Urothelium cell line (cell line): ENCODE measurements at places on chromosomes 1 and 21.

DNA sequence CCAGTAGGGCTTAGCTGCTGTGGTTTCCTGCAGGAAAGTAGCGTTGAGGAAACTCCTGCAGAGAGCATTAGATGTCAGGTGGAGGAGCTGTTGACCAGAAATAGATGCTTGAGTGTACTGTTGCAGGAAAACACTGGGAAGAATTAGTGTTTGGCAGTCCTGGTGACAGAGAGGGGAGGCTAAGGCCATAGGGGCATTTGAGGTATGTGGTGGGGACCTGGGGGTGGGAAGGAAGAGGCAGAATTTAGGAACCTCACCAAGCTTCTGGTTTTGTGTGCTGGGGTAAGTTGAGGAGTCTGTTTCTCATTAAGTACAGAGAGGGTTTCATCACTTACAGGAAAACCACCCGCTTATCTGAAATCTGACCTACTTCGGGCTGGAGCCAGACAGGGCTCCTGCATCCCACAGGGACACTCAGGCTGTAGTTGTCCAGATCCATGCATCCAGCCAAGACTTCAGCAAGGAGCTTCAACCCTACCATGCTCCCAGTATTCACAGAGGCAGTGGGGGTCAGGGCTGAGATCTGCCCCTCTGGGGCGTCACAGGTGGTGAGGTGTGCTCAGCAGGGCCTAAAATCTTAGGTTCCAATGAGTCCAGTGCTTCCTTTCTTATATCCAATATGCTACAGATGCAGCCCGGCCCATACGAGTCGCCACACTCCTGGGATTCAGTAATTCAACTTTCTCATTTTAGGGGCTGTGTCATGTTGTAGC lies 15.1 kb downstream of the SH2D2A start:
- no peak for DNase-seq

DNA sequence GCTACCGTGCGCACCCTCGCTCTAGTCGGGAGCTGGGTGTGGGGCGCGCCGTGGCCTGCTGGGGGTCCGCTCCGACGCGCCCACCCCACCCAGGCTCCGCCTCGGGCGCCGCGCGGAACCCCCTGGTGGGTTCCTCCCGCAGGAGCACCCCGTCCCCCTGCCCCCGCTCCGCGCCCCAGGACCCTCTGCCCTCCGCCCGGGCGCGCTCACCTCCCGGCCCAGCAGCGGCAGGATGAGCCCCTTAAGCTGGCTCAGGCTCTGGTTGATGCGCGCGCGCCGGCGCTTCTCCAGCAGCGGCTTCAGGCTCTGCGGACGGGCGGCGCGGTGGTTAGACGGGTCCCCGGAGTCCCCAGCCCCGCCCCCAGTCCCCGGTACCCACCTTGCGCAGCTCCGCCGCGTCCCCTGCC lies 319 bp downstream of the HES2 start:
- DNase-seq, result no peak

- DNase-seq, result peak; percentile 9
Measured at GRCh38 chr1:183461350-183461749, 10.9 kb upstream of the SMG7 start.

GRCh38 chr1:244050014-244050834 lies 859 bp upstream of the ZBTB18 start:
- DNase-seq, result no peak

DNA sequence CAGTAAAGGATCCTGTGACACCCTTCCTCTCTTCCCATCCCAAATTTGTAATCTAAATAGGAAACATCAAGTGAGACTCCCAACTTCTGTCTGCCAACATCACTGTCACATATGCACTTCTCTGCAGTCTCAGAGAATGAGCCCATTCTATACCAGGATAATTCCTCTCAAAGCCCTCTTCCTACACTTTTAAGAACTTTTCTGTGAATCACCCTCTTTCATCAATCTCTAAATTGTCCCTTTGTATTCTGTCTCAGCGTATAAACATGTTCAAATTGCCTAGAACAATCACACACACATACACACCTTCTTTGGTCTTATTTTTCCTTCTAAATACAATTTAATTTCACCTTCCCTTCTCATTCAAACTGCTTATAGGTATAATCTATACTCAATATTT lies 111.8 kb downstream of the PTBP2 start:
- no peak for DNase-seq

DNA sequence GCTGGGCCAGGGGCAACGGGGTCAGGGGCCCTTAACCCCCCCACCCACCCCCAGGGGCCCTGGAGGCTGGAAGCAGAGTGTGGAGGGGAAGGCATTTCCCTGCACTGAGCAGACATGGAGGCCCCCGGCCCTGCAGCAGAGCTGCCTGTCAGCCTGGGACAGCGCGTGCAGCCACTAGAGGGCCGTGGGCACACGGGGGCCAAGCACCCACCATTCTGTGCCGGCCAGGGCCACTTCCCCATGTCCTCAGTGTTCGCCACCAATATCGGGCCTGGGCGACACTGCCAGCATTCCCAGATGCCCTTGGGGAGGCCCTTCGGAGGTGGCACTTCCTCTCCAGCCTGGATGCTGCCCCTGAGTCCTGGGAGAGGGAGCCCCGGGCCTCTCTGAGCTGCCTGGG lies 23.2 kb upstream of the ARHGEF16 start:
- peak; percentile 23 for DNase-seq

DNA sequence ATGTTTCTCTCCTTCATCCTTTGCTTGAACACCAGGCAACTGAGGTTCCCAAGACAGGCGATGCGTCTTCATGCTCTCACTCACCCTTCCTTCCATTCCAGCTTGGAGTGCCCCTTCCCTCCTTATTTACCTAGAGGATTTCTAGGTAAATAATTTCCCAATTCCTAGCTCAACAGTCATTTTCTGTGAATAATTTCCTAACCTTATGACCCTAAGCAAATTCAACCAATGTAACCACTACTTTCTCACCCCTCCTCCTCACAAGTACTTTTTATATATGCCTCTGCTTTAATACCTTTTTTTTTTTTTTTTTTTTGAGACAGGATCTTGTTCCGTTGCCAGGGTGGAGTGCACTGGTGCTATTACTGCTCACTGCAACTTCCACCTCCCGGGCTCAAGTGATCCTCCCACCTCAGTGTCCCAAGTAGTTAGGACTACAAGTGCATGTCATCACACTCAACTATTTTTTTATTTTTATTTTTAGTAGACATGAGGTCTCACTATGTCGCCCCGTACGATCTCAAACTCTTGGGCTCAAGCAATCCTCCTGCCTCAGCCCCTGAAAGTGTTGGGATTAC lies 86.7 kb downstream of the USP24 start:
- DNase-seq, result no peak

DNA sequence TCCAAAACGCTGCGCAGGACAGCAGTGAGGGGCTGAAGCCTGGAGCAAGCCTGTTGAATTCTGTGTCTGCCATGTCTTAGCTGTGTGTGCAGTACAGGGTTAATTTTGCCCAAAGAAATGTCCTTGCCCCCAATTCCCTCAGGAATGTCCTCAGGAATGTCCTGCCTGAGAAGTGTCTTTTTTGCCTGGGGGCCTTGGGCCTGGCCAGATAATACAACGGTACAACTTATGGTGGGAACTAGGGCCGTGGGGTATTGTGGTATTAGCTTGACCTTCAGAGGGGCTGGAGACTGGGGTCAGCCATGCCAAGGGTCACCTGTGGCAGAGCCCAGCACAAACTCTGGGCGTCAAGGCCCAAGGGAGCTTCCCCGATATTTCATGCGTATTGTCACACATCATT lies 107.7 kb downstream of the AJAP1 start:
- no peak for DNase-seq

DNA sequence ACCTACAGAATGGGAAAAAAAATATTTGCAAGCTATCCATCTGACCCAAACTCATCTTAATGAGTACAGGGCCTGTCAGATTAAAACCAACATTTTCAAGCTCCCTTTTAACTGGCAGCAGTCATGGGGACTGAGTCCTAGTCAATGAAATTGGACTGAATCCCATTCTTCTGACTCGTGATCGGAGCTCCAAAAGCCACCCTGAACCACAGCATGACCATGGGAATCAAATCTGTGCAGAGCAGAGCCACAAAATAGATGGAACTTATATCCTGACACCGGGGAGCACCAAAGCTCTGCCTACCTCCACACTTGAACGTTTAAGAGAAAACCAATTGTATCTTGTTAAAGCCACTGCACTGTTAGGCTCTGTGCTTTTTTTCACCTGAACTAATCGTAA lies 5.0 kb upstream of the RWDD3 start:
- DNase-seq, result no peak

DNA sequence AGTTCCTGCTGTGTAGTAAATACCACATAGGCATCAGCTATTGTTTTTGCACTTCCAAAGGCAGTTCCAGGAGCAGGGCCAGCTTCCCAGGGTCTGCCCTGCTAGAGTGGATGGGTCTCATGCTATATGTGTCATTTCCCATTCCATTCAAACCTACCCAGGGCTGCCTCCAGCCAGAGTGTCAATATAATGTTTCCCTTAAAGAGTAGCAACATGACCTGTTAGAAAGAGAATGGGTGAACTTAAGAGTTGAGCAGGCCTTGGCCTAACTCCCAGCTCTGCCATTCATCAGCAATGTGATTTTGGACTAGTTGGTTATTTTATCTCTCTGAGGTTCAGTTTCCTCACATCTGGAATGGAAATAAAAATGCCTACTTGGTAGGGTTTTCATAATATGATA lies 44.9 kb downstream of the RAB3B start:
- DNase-seq, result no peak

- no peak for DNase-seq
Measured at GRCh38 chr1:3687504-3687903, 35.2 kb downstream of the TP73 start.

DNA sequence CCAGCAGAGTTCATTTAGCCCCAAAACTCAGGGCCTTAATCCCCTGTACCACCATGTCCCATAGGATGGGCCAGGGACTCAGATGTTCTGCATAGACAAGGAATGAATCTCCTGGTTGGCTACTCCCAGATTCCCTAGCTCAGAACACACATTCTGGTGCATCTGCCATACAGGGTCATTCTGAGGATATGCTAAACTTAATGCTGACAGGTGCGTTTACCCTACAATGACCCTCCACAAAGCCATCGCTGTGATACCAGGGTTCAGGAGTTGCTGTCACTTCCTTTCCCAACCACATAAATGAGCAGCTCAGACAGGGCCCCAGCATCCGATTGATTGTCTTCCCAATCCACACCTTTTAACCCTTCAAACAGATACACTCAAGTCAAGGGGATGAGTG lies 32.0 kb upstream of the HHAT start:
- DNase-seq, result no peak

DNA sequence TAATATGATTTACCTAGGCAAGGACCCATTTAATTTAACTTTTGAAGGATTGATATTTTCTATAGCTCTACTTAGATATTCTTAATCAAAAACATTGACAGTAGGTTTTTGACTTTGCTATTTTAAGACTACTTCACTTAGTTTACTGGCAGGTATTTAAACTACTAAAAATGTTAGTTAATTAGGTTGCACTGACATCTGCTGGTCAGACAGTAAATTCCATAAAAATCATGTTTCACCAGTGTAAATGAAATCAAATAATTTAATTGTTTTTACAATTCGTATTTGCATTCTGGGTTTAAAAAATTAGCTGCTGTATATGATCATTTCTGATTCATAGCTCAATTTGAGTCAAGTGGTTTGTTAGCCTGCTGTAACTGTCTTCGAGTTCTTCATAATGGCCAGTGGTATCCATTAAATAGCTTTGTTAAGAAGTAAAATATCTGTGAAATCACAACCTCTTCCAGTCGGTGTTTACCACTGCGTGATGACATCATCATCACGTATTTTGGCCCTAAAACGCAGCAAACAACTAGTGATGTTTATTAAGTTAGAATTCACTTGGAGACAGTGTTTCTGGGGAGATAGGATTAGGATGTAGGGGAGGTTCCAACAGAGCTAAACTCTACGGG lies 26.2 kb downstream of the EXTL2 start:
- peak; percentile 12 for DNase-seq

- DNase-seq, result no peak
Measured at GRCh38 chr1:121417325-121417923, 232.6 kb downstream of the SRGAP2C start.

DNA sequence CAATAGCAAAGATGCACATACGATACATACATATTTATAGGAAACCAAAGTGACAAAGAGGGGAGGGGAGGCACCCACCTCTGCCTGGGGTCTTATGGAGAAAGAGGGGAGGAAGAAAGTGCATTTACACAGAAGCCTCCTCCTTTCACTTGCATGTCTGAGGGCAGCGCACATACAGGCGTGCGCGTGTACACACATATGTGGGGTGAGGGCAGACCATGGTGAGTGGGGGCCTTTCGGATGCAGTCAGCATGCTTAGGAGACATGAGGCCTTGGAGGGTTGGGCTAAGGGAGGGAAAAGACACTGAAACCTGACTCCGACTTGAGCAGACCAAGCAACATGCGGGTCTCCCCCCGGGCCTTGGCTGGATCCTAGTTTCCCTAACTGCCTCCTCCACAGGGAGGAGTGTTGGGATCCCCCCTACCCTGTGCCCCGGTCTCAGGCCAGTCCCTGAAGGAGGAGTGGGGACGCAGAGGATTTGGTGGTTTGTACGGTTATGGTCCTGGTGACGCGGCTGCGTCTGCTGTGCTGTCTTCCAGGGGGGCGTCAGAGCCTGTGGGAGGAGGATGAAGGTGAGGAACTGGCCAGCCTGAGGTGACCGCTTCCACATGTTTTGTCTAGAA lies 15.2 kb downstream of the LRRC71 start:
- DNase-seq, result no peak

GRCh38 chr21:46374761-46375389 lies 50.9 kb downstream of the PCNT start:
- no peak for DNase-seq

GRCh38 chr21:44503901-44504399 lies 36.0 kb downstream of the KRTAP10-1 start:
- DNase-seq, result no peak

DNA sequence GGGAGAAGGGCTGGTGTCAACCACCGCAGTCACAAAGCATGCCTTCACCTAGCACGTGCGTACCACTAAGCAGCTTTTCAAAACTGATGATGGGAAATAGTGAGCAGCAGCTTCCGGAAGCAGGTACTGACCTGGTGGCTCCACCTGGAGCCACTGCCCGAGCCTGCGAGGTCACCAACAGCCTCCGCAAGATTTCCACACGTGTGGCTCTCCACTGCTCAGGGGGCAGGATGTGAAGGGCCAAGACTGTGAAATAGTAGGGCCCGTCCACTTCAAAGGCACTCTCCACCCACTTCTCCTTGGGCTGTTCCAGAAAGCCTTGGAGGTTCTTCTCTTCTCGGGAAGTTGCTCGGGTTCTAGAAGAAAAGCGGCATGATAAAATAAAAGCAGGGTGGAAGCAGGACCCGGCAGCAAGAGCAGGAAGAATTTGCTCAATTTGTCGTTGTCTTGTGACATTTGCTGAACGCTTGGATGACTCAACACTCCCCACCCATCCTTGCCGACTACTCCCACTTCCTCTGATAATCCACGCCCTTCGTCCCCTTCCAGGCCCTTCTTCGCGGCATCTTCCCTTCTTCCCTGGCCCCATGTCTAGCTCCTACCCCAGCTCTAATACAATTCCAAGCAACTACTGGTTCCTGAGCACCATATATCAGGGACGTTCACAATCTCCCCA lies 124.9 kb upstream of the IFFO2 start:
- DNase-seq, result peak; percentile 41

GRCh38 chr1:33018112-33018511 lies 18.6 kb downstream of the AK2 start:
- DNase-seq, result no peak
